Renal pelvis (tissue), 12 donors: ENCODE measurements at places on chromosomes 1 and 21. TPM values are rescaled to one million over a fixed set of nuclear protein-coding genes. Genes with fewer than 3 reads are reported as not detected.

GRCh38 chr1:35506960-35507912 is 50.0 kb downstream of the KIAA0319L start:
- no peak for DNase-seq

DNA sequence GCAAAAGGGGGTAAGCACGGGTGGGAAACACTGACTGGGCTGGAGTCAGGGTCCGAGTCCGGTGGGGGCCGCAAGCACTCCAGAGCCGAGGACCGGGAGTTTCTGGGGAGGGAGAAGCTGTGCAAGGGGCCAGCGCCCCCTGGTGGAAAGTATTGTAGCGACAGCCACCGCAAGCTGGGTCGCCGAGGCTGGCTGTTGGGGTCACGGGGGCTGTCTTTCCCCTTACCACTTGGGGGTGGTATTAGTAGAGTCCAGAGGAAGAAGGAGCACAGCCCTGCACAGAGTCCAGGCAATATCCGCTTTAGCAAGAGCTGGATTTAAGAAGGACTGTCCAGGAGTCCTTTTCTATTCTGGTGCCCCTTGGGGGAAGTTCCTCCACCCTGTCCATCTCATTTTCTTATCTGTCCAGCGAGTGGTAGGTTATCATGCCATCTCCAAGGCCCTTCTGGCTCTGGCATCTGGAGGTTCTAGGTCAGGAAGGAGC is 17.9 kb upstream of the ETV3 start:
- peak; percentile 64 for DNase-seq

DNA sequence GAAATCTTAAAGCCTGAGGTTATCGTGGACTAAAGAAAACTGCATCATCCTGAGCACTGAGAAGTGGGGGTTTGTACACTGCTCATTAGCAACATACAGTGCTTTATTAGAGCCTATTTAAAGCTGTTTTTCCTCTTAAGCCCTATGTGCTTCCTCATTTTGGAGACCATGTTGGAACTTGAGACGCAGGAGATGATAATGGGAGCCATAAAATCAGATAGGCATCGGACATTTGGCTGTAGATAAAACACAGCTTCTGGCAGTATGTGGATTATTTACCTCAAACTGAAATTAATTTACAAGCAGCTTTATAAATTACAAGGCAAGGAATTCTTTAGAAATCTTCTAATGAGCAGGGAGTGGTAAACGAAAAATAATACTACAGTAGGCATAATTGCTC is 147.7 kb upstream of the IVNS1ABP start:
- DNase-seq, result no peak

DNA sequence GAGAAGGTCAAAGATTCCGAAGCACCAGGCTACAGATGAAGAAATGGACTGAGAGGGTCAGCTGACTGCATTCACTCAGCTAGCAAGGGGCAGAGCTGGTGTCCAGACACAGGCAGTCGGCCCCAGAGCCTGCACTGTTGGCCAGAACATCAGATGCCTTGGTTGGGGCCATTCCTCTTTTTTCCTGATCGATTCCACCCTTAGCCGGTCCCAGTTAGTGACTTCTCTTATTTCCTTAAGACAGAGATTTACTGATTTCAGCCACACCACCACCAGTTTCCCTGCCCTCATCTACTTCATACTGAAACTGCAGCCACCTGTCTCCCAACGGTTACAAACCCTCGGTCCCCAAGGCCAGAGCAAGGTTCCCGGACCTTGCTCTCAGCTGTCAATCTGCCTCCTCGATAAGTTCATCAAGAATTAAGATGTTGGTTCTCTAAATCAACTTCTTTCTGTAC is 11.5 kb downstream of the CD58 start:
- no peak for DNase-seq

Gene PCSK9
- polyA plus RNA-seq, result 2.4 TPM

Gene IQCC
- 11.4 TPM for polyA plus RNA-seq
